ENCODE measurements at places on chromosomes 16 and 17.

DNA sequence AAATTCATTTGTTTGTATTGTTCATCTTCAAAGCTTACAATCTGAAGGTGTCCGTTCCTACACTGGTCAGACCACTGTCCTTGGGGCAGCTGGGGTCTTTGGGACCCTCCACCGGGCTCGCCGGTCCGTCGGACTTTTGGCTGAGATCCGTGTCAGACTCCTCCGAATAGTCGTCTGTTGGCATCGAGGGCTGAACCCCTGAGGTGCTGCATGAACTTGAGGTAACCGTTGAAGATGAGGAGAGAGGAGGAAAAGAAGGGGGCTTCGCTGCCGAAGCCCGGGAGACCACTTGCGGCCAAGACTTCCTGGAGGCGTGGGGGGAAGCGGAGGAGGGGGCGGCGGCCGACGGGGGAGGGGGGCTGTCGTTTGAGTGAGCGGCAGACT is 260.8 kb downstream of the ZFHX3 start:
- no peak for DNase-seq

- DNase-seq = no peak
Observed at GRCh38 chr16:56779906-56780305, 50.0 kb downstream of the NUP93 start.

DNA sequence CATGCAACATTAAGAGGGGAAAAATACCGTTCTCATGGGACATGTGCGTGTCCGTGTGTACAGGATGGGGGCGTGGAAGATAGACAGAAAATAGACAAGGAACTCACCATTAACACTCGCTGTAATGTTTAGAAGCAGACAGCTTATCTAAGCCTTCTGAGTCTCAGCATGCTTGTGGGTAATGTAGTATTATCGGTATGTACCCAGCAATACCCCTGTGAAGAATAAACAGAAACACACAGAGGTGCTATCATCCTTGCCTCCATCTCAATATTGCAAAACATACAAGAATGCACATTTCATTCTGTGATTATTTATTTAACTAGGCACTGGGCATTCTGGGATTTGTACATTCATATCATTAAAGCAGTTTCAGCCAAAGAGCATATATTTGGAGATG is 42.0 kb upstream of the RBFOX1 start:
- no peak for DNase-seq

GRCh38 chr17:2883544-2884213 is 87.4 kb downstream of the RAP1GAP2 start:
- peak; percentile 7 for DNase-seq

GRCh38 chr17:3796110-3796821 is 4.7 kb downstream of the ITGAE start:
- no peak for DNase-seq

- DNase-seq = peak; percentile 12
Observed at GRCh38 chr17:47864791-47865216, 13.8 kb upstream of the SP6 start.

GRCh38 chr16:8370374-8371270 is 219.7 kb downstream of the TMEM114 start:
- DNase-seq = peak; percentile 48

- peak; percentile 6 for DNase-seq
Observed at GRCh38 chr17:29357821-29358232, 32.3 kb upstream of the TAOK1 start.

DNA sequence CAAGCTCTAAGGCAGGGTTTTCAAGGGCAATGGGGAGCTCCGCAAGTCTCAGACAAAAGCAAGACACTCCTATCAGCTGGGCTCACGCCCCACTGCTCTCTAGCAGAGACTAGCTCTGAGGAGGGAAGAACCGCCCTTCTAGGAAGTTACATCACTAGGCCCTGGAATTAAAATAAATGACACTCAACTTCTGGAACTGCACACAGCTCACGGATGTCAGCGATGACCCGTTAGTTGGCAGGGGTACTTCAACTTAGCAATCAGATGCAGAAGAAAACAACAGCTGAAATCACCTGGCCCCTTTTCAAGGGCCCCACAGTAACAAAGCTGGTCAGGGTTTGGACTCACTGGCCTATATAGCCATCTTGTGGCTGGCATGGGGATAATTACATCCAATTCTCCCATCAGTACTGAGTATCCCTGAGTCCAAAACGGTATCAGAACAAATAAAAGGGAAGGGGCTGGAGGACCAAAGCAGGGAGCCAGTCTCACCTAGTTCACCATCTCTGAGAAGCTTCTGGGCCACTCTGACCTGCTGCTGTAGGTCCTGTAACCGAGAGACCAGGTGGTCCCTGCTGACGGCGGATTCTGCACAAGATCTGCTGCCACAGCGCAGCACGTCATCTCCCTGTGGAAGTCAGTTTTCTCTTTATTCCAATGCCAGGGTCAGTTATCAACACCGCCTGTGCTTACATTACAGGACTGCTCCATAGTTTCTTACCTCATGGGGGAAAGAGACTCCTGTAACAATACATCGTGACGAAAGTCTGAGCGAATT is 22.2 kb downstream of the SERPINF1 start:
- DNase-seq = peak; percentile 81

- DNase-seq = no peak
Observed at GRCh38 chr17:59367657-59368045, 36.2 kb downstream of the YPEL2 start.

DNA sequence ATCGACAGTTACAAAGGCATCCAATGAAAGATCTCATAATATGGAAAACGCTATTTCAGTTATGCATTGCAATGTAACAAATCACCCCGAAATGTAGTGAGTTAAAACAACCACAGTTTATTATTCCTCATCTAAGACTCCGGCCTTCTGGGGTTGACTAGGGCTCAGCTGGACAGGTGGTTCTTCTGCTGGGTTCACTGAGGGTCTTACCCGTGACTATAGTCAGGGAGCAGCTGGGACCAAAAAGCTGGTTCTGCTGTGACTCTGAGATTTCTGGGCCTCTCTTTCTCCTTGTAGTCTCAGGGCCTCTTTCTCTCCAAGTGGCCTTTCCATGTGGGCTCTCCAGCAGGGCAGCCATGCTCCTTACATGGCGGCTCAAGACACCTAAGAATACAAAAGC is 196.0 kb downstream of the IRX3 start:
- DNase-seq = no peak

DNA sequence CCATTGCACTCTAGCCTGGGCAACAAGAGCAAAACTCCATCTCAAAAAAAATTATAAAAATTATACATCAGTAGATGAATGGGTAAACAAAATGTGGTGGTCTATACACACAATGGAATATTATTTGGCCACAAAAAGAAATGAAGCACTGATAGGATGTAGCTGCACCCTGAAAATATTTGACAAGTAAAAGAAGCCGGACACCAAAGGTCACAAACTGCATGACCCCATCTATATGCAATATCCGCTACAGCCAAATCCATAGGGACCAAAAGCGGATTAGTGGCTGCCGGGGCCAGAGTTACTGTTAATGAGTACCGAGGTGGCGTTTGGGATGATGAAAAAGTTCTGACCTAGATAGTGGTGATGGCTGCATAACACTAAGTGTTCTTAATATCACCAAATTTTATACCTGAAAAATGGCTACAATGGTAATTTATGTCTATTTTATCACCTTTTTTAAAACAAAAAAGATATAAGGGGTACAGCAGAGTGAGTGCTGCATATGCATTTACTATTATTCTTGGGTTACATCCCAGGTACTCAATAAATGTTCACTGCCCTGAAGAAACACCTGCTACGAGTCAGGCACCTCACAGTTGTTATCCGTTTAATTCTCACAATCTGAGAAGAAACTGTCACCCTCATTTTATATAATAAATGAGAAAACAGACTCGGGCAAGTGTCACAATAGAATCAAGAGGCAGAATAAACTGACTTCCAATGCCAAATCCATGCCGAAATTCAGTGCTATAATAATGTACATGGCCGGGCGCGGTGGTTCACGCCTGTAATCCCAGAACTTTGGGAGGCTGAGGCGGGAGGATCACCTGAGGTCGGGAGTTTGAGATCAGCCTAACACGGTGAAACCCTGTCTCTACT is 807 bp upstream of the HBQ1 start:
- DNase-seq = no peak

DNA sequence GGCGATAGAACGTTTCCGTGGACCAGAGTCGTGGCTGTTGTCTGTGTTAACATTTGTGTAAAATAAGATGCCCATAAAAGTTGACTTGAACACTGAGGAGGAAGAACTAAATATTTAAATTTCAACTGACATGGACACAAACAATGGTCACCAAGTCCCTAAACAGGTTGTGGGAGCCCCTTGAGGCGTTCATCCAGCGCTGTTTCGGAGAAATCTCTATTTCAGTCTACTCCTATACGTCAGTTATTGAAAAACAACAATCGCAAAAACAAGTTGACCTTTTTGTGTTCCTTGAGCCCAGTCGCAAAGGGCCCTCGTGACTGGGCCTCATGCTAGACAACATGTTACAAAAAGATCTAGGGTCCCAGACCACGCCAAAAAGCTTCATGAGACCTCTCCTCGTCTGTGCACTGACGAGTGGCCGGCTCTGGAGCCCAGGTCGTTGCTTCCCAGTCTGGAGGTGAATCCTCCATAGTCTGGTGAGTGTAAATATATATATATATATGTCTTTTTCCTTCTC is 439 bp upstream of the TMEM231 start:
- no peak for DNase-seq

DNA sequence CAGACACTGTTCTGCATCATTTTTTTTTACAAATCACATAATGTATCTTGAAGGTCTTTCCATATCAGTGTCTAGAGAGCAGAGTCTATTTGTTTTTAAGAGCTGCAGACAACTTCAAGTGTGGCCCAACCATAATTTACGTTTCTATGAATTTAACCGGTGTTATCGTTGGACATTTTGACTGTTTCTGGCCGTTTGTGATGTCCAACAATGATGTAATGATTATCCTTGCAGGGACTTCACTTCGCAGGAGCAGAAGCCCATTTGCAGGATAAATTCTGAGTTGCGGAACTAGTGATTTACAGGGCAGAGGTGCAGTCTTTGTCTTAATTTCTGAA is 26.9 kb upstream of the HLF start:
- DNase-seq = no peak

GRCh38 chr16:52515068-52515671 is 31.8 kb downstream of the TOX3 start:
- no peak for DNase-seq

GRCh38 chr17:44280392-44280937 is 12.5 kb upstream of the SLC4A1 start:
- DNase-seq = no peak

- DNase-seq = no peak
Observed at GRCh38 chr16:11624636-11625607, 38.2 kb upstream of the LITAF start.

DNA sequence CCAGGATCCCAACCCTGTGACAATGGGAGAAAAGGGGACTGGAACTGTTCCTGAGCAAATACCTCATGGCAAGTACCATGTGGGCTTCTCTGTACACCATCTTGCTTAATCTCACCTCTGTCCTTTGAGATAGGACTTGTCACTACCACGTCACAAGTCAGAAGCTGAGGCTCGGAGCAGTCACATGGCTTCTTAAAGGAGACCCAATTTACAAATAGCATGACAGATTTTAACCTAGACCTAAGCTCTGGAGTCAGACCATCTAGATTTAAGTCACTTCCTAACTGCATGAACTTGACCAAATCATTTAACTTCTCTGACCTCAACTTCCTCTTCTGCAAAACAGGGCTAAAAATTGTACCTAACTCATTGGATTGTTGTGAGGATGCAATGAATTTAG is 36.0 kb upstream of the CCL1 start:
- DNase-seq = no peak

GRCh38 chr17:29177541-29177870 is 2.7 kb downstream of the MYO18A start:
- no peak for DNase-seq

GRCh38 chr16:22360963-22361659 is 13.3 kb downstream of the CDR2 start:
- DNase-seq = no peak

DNA sequence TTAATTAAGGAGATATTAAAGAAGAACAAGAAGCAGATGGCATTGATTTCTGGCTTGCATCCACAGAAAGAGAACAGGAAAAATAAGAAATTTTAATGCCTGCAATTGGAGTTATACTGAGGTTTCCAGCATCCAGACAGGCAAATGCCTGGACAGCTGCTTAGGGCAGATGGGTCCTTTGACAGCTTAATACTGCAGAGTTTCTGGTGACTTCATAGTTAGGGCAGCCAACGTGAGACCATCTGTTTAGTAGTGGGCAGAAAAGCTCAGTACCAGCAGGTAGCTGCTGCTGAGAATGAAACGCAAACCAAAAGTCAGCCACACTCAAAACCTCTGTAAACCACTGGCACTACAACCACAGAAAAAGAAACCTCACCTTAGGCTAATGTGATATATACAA is 109.8 kb downstream of the CDK5R1 start:
- DNase-seq = no peak

- peak; percentile 83 for DNase-seq
Observed at GRCh38 chr16:78689028-78689427, 589.6 kb downstream of the WWOX start.

DNA sequence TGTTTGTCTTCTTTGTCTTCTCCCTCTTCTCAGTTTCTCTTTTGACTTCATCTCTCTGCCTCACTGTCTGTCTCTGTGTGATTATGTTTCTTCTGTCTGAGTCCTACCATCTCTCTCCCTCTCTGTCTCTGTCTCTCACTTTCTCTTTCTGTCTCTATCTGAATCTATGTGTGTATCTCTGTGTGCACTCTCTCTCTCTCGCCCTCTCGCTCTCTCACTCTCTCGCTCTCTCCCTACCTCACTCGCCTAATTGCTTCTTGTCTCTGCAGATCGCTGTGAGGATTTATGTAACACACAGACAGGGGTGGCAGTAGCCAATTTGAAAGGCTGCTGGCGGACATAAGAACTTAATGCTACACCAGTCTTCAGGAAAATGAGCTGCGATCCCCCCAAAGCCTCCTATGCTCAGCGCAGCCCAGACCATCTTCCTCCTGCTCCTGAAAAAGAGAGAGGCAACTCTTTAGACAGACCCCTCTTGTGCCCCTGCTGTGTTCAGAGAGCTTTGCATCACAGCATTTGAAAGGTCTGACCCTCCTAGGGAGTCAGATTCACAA is 140.9 kb downstream of the CCT6B start:
- DNase-seq = no peak

GRCh38 chr17:3635474-3636153 is 436 bp downstream of the SHPK start:
- no peak for DNase-seq

- no peak for DNase-seq
Observed at GRCh38 chr16:2189252-2189893, 7.0 kb downstream of the CASKIN1 start.

GRCh38 chr16:4676831-4677230 is 16.5 kb upstream of the NUDT16L1 start:
- no peak for DNase-seq

- DNase-seq = no peak
Observed at GRCh38 chr17:44335564-44335963, 9.5 kb upstream of the GRN start.

GRCh38 chr17:77371117-77371887 is 230.5 kb downstream of the SEC14L1 start:
- peak; percentile 74 for DNase-seq

DNA sequence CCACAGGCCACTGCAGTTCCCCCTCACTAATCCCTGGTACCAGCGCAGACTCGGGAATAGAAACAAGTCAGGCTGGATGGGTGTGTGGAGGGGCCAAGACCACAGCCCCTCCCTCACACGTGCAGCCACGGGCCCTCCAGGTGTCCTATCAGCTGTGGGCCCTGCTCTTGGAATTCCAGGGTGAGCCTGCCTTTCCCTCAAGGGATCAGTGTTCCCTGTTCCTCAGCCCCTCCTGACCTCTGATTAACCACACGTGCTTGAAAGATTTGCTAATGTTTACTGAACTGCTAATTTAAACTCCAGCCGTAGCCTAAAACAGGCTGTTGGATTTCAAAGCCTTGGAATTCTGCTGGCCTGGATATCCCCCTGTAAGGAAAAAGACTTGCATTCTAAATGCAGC is 146.4 kb downstream of the SOCS1 start:
- peak; percentile 38 for DNase-seq

- no peak for DNase-seq
Observed at GRCh38 chr17:17814162-17815061, 22.4 kb downstream of the SREBF1 start.
